ENCODE measurements at places on chromosomes 4 and X.
A peak's percentile ranks its signal among the peaks of the same experiment; 100 is the strongest.

- no peak for DNase-seq
Measured at GRCh38 chr4:172898715-172899114, 269.9 kb upstream of the GALNT7 start.

- DNase-seq: no peak
Measured at GRCh38 chrX:19855700-19856381, 31.6 kb downstream of the SH3KBP1 start.

GRCh38 chrX:48666649-48667048 is 16.9 kb upstream of the WAS start:
- no peak for DNase-seq

DNA sequence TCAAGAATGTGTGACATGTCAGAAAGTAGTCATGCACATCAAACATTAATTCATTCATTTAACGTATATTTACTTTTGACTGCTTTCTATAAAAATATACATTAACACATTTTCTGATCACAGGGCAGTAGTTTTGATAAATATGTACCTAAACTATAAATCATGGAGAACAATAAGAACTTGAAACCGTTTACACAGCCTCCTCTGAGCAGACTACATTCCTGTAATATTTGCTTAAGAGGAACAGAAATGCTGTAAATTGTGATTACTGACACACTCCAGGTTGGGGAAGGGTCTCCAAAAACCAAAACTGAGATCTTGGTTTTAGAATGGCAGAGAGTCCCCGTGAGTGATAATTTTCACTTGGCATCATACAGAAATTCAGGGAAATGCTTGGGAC is 120.7 kb upstream of the PPARGC1A start:
- DNase-seq: no peak

DNA sequence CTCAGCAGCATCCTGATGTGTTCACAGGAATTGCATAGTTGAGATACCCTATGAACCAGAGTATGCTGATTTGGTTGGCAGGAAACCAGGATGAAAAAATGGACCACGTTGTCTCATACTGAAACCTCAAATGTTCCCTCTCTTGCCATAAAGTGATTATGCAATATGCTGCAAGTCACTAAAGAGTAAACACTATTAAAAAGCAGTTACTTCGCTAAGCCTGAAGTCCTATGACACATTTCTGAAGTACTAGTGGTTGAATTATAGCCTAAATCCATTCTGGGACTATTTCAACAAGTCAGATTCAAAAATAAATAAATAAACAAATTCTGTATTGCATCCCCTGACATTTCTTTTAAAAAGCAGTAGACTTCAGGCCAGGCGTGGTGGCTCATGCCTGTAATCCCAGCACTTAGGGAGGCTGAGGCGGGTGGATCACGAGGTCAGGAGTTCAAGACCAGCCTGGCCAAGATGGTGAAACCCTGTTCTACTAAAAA is 106.0 kb upstream of the NAP1L5 start:
- peak; percentile 76 for DNase-seq

DNA sequence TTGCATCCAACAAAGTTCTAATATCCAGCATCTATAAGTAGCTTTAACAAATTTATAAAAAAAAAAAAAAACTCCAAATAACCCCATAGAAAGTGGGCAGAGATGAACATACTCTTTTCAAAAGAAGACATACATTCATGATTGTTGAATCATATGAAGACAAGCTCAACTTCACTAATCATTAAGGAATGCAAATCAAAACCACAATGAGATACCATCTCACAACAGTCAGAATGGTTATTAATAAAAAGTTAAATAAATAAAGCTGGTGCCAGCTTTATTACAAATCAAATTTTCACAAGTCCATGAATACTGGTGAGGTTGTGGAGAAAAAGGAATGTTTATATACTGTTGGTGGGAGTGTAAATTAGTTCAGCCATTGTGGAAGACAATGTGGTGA is 592.0 kb downstream of the IQCM start:
- no peak for DNase-seq

- no peak for DNase-seq
Measured at GRCh38 chr4:89469930-89470375, 162.4 kb upstream of the GPRIN3 start.

DNA sequence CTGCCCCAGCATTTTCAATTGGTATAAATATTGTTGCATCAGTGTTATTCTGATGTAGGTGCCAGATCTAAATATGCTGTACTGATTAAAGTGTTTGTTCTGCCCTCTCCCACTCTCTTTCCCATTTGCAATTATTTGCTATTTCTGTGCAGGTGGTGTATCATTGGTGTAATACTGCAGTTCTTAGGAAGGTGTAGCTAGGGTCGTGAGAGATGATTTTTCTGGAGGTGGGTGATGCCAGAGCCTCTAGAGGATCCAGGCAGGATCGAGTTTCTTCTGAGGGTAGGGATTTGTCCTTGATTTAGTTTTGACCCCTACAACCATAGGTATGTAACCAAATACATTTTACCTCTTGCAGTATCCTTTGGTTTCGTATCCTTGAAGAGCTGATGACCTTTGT is 1.9 kb downstream of the SMAD1 start:
- DNase-seq: no peak

GRCh38 chr4:26061248-26061986 is 147.4 kb downstream of the SMIM20 start:
- no peak for DNase-seq

DNA sequence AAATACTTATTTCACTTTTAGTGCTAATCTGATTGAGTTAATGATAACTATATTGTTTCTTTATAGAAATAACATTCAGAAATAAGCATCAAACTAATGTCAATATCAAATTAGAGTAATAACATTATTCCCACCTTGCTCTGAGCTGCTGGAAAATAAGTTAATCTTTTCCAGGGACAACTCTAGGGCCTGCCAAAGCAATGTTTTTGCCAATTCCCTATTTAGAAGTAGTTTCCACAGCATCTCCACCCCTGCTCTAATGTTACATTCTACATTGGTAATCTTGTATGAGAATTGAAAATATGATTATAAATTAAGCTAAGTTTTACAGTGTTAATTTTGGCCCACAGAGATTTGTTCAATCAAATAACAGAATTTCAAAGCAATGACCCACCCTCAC is 68.3 kb downstream of the REELD1 start:
- DNase-seq: no peak

DNA sequence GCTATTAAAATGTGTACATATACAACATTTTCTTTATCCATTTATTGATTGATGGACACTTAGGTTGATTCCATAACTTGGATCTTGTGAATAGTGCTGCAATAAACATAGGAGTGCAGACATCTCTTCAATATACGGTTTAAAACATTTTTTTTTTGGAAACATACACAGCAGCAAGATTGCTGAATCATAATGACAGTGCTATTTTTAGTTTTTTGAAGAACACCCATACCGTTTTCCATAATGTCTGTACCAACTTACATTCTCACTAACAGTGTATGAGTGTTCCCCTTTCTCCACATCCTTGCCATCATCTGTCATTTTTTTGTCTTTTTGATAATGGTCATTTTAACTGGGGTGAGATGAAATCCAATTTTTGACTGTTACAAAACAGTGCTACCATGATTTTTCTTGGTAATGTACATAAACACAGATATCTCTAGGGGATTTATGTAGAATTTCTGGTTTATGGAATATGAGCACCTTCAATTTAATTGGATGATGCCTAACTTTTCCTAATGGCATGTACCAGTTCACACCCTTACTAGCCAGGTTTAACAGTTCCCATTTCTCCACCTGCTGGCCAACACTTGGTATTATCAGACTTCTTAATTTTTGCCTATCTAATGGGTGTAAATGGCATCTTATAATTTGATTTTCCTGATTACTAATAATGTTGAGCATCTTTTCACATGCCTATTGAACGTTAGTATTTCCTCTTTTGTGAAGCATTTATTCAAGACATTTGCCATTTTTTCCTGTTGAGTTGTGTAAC is 21.0 kb upstream of the TMSB15B start:
- no peak for DNase-seq

GRCh38 chr4:121784975-121785374 is 16.1 kb upstream of the EXOSC9 start:
- DNase-seq: peak; percentile 77
